ENCODE measurements at places on chromosomes 4 and X.
A peak's percentile ranks its signal among the peaks of the same experiment; 100 is the strongest.

DNA sequence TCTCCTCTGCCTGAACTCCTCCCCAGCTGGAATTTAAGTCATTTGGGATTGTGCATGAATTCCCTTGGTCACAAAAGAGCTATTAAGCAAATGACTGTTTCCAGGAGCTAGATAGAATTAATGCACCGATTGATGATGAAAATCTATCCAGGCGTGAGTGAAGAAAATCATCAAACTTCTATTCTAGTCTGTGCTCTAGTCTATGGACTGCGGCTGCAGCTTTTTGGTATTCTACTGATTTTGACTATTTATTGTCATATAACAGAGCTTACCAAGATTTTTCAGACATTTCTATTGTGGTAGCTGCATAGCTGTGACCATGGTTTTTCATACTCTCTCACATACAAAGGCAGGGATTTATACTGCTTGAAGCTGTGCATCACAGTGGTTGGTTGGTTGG lies 403.8 kb downstream of the FSTL5 start:
- no peak for DNase-seq

DNA sequence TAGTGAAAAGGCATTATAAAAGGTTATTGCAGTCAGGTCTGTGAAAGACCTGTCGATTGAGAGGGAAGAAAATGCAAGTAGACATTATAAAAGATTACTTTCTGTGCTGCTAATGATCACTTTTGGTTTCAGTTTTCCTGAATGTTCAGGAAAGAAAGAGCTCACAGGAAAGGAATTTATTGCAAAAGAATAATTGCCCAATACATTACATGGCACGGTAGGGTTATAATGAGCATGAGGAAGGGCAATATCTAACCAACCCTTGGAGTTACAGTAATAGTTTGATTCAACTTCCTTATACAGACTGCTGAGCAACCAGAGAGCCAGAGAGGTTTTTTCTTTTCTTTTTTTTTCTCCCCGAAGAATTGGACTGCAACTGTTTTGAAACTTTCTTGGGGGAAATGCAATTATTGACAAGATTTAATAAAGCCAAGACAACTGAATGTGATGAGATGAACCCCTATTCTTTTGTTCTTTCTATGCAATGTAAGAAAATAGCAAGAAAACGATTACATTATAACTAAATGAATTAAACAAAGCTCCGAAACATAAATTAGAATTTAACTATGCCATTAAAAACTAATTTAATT lies 247.0 kb downstream of the C4orf33 start:
- peak; percentile 81 for DNase-seq

DNA sequence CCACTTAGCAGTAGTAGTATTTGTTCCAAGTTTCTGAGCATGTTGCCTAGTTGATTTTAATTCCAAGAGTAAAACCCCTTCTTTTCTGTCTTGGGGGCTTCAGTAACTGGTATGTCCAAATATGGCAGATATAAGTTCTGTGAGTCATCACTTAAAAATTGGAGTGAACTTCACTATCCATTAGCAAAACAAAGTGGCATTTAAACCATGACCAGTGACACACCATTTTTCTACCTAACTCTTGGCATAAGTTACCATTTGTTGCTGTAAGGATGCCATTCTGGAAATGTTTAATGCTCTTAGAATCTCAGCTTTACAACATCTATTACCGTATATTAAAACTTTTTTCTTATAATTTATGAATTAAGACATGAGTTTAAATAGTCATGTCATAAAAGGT lies 102.0 kb downstream of the CBR4 start:
- peak; percentile 55 for DNase-seq

DNA sequence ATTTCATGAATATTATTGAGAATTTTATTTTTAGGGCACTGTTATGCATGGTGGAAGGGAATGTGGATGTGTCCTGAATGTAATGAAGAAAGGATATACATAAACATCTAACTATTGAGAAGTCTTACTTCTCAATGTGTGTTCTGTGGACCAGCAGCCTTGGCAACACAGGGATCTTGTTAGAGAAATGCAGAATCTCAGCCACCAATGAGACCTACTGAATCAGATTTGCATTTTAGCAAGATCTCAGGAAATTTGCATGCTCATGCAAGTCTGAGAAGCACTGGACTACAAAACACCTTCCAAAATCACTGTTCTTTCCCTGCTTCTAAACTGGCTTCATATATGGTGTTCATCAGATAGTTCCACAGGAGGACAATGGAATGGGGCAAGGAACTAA lies 139.7 kb upstream of the WDFY3 start:
- no peak for DNase-seq

- no peak for DNase-seq
These were observed 552 bp upstream of the NAA10 start for GRCh38 chrX:153935326-153935851.

- peak; percentile 61 for DNase-seq
These were observed 239.2 kb downstream of the ANK2 start for GRCh38 chr4:113288696-113289095.

- DNase-seq: no peak
These were observed 8.9 kb downstream of the ADD1 start for GRCh38 chr4:2852481-2852921.

DNA sequence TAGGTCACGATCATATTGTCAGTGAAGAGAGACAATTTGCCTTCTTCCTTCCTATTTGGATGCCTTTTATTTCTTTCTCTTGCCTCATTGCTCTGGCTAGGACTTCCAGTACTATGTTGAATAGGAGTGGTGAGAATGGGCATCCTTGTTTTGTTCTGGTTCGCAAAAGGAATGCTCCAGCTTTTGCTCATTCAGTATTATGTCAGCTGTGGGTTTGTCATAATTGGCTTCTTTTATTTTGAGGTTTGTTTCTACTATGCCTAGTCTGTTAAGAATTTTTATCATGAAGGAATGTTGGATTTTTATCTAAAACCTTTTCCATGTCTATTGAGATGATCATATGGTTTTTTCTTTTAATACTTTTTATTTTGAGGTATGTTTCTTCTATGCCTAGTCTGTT lies 152.3 kb upstream of the MAD2L1 start:
- peak; percentile 3 for DNase-seq

DNA sequence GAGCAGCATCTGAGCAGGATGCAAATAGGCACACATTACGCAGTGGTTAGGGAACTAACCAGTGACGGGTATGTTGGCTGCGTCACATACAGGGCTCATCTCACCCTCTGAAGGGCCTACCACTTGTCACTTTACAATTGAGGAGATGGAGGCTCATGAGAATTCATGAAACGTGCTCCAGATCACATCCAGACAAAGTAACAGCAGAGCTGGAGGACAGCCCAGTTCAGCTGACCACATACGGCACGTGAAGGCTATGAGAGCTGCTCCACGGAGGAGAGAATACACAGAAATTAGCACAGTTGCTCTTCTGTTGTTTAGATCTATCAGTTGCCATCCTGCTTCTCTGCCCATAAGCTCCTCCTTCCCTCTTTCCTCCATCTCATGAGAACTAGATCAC lies 78.4 kb downstream of the FAM9B start:
- DNase-seq: peak; percentile 37

GRCh38 chr4:1247864-1248244 lies 1.1 kb downstream of the CTBP1 start:
- DNase-seq: no peak

DNA sequence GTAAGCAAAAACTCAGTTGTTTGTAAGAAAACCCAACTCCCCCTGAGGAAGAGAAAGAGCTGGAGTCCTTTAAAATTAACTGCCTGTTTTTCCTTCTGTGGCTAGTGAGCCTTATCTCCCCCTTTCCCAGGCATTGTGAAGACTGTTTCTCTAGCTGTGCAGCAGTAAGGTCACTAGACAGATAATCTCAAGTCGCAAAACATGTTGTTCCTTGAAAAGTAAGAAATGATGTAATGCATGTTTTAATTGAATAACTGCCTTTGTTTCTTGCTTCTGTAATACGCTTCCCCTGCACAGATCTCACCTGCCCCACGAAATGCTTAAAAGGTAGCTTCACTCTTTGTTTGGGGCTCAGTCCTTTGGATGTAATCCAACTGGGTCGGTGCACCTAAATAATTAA lies 5.8 kb upstream of the GAGE12J start:
- no peak for DNase-seq

GRCh38 chrX:132732236-132732635 lies 226.2 kb downstream of the HS6ST2 start:
- DNase-seq: no peak

- no peak for DNase-seq
These were observed 47.4 kb downstream of the SMIM14 start for GRCh38 chr4:39591290-39591689.

DNA sequence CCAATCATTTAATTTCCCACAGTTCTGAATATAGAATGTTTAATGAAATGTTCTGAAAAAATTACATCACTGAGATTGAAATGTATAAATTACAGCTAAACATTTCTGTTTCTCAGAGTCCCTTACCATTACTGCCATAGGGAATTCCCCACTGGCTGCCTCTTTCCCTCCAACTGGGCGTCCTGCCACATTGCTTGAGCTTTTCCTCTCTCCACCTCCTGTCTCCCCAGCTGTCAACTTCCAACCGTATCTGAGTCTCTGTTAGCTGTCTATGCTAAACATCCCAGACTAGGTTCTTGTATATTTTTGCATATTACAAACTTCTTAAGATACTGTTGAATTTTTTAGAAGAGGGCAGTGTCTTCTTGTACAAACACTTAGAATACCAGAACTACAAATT lies 407.3 kb upstream of the SLIT2 start:
- peak; percentile 8 for DNase-seq

- no peak for DNase-seq
These were observed 55.3 kb downstream of the FHDC1 start for GRCh38 chr4:152991398-152991797.

DNA sequence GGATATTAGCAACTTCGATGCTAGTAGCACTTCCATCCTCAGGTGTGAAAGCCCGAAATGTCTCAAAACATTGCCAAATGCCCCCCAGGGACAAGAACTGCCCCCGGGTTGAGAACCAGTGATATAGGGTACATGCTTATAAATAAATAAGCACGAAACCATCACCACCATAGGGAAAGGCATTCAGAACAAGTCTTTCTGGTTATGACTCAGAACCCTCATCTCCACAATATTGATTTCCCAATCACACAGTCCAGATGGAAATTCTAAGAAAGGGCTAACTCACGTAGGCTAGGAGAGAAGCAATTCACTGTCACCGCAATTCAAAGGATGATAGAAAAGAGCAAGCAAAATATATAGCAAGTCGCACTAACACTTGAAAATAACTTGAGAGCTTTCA lies 84.8 kb downstream of the ANOS1 start:
- no peak for DNase-seq

GRCh38 chr4:7183161-7183560 lies 9.2 kb upstream of the SORCS2 start:
- no peak for DNase-seq

DNA sequence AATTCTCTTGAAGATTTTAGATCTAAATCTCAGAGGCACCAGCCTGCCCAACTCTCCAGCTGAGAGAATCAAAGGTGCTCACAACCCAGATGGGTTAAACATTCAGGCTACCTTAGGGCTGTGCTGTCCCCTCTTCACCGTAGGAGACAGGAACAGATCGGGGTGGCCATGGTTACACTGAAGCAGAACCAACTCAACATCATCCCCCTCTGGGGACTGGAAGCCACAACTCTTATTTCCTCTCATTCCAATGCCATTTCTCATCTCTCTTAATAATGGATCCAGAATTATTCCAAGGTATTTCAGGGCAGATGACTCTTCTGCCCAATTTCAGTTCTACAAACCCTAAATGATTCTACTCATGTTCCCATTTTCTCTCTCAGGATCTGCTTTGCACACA lies 109.7 kb downstream of the NKX6-1 start:
- peak; percentile 50 for DNase-seq

DNA sequence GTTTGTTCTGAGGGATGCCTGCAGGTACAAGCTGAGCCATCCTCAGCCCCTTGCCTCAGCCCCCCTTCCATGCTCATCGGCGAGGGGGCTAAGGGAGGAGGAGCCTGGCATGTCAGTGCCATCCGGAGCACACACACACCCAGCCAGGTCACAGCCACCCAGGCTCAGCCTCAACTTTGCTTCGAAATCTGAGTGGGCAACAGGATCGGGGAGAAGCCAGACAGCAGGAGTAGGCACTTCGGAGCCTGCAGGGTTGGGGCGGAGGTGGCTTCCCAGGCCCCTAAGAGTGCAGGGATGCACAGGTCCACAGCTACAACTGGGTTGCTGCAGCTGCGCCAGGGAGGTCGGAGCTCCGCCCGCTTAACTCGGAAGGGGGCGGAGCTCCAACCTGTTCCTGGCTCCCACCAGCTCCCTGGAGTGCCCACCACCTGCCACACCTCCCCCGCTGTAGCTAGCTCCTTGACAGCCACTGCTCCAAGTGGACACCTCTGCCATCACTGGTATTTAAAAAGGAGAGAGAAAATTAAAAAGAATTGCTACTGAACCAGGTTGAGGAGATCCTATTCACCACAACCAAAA lies 192.9 kb upstream of the GALNT7 start:
- no peak for DNase-seq

- DNase-seq: no peak
These were observed 543.5 kb downstream of the PDHA2 start for GRCh38 chr4:96383349-96383748.

- DNase-seq: no peak
These were observed 29.2 kb upstream of the CABS1 start for GRCh38 chr4:70305601-70306000.
